Activated T-cell treated with anti-CD3 and anti-CD28 coated beads for 1 hour (primary cell): ENCODE measurements at places on chromosomes 6 and 20.

- no peak for DNase-seq
Measured at GRCh38 chr20:61755971-61756845, 309.5 kb downstream of the TAF4 start.

DNA sequence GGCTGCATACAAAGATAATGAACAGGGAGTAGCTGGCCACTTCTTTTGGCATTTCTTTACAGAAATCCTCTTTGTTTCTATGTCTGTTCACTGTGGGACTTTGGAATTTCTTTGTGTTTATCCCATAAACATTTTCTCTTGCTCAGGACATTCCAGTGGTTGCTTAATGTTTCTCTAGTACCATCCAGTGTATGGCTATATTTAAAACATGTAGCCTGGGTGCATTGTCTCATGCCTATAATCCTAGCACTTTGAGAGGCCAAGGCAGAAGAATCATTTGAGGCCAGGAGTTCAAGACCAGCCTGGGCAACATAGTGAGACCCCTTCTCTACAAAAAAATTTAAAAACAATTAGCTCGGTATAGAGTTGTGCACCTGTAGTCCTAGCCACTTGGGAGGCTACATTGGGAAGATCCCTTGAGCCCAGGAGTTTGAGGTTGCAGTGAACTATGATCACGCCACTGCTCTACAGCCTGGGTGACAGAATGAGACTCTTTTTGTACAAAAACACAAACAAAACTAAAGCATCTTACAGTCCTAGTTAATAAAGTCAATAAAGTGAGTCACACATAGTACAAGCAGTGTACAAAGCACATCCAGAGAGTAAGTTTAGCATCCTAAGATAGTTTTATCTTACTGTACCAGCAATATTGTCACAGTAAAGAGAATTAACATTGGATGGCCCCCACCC lies 63.3 kb downstream of the ZFAND3 start:
- no peak for DNase-seq

DNA sequence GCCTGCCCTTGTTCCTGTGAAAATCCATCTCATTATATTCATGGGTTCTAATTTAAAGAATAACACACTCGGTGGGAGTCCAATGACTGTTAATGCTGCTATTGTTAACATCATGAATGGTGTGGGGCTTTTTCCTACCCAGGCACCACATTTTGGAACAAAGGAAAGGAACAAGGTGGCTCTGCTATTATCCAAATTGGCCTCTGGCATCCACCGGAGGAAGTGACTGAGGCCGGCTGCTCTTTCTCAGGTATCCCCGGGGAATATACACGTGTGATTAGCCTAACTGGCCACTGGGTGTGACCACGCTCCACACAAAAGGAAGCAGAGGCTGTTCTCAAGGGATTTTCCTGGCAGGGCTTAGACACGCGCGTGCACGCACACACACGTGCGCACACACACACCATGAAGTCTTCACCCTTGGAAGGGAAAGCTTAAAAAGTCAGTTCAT lies 601.2 kb upstream of the ARID1B start:
- no peak for DNase-seq

DNA sequence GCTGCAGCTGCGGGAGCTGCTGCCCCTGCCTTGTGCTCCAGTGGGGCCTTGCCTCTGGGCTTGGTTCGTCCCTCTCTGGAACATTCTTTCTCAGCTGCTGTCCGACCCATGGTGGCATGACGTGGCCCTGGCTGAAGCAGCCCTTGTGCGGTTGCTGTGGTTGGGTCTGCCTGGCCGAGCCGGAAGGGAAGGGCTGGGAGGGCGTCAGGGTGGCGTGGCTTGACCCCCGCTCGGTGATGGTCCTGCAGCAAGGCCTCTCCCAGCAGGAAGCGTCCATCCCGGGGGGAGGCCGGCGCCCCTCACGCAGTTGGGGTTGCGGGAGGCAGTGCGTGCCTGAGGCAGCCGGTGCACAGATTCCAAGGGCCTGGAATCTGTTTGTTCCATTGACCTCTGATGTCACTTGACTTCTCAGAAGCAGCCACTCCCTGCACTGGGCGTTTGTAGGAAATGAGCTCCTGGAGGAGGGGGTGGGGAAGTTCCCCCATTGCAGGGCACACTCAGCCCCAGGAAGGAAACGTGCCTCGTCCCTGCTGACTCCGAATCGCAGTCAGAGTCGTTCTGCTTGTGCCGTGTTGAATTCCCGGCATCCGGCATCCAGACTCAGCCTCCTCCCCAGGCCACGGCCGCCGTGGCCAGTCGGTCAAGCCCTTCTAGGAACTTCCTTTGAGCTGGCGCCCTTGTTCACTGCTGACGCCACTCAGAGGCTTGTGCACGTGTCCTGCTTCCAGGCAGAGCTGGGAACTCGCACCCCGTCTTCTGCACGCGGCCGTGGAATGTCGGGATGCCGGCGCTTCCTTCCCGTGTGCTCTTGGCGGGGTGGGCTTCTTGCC lies 9.7 kb upstream of the TNFRSF6B start:
- no peak for DNase-seq

- DNase-seq = no peak
Measured at GRCh38 chr6:150247803-150248202, 105.0 kb downstream of the PPP1R14C start.

DNA sequence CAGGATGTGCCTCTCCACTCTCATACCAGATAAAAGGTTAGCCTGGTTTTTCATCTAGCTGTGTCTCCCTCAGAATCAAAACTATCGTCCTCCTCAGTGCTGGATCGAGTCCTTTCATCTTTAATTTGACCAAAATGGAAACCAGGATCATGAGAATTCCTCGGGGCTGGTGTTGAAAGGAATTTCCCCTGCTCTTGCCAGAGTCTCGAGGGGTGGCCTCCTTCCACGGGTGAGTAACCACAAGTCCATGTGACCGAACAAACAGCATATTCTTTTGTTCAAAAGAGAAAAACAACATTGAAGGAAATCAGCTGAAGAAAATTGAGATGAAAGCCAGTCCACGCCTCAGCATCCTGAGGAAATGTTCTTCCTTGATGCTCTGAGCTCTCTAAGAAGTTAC lies 165.9 kb upstream of the CDYL start:
- DNase-seq = no peak

DNA sequence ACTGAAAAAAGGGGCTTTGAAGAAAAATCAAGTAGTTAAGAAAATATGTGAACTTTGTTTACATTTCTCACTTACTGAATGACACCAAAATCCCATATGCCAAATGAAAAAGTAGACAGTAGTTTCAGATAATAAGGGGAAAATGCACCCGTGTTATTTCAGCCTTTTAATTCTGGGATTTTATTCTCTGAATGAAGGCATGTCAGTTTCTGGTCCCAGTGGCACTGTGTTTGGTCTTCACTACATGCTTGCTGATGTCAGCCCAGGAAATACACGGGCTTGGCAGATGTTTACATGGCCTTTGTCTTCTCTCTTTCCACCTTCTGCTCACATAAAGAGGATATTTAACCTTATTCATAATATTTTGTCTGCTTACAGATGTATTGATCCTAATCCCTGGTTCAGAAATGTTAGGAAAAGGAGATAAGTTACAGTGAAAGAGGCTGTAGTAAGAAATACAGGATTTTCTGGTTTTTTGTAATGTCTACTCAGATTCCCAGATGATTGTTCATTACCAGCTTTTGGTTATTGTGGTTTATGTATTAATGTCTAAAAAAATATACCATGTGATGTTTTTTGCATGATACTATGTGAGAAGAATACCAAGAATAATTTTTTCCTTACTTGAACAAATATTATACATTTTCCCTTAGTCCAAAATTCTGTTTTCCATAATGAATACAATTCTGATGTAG lies 27.7 kb downstream of the DSE start:
- DNase-seq = no peak

GRCh38 chr20:42118001-42118400 lies 499.8 kb upstream of the CHD6 start:
- no peak for DNase-seq

DNA sequence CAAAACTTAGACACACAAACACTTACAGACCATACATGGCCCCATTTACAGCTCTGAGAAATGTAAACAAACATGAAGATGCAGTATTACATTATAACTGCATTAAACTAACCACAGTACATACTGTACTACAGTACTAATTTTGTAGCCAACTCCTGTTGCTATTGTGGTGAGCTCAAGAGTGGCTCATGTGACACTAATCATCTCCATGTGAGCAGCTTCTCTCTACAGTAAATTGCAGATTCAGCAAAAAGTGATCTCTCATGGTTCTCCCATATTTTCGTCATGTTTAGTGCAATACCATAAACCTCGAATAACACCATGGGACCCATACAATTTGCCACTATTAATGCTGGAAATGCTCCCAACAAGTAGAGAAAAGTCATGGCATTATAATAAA lies 860.4 kb downstream of the EPHA7 start:
- DNase-seq = no peak

GRCh38 chr6:31216208-31216898 lies 45.9 kb upstream of the POU5F1 start:
- no peak for DNase-seq

- DNase-seq = no peak
Measured at GRCh38 chr6:149716181-149716963, 1.5 kb downstream of the LATS1 start.

GRCh38 chr20:23879811-23880374 lies 345 bp upstream of the CST5 start:
- DNase-seq = no peak
